Stimulated activated CD8-positive, alpha-beta memory T cell treated with anti-CD3 and anti-CD28 coated beads, Interleukin-4, amount 100 ng/mL, for 1 hour (primary cell): ENCODE measurements at places on chromosomes 3 and 15.

DNA sequence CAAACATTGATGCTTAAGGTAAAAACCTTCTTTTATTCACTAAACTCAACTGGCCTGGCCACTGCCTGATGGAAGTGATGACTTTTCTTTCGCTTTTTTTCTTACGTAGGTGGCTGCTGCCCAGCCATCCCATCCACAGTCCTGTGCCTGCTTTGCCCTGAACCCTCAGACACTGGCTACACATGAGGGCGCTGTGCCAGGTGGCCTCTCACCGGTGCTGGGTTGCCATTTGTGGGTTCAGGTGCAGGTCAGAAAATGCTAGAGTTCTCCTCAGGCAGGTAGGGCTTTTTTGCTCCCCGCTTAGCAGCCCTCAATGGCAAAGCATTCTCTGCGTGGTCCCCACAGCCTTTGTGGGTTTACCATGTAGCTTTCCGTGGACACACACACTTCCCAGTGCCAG is 88.3 kb upstream of the PRR23E start:
- DNase-seq: no peak

GRCh38 chr3:138451595-138452162 is 17.3 kb downstream of the ESYT3 start:
- no peak for DNase-seq

- DNase-seq: no peak
These were observed 81.5 kb downstream of the SLC25A26 start for GRCh38 chr3:66302288-66302687.

GRCh38 chr3:36763850-36764703 is at the start of gene DCLK3:
TSS of gene DCLK3 (minus strand) at chr3:36764553. CDS start at chr3:36764263, 290 bp downstream.
- no peak for DNase-seq

DNA sequence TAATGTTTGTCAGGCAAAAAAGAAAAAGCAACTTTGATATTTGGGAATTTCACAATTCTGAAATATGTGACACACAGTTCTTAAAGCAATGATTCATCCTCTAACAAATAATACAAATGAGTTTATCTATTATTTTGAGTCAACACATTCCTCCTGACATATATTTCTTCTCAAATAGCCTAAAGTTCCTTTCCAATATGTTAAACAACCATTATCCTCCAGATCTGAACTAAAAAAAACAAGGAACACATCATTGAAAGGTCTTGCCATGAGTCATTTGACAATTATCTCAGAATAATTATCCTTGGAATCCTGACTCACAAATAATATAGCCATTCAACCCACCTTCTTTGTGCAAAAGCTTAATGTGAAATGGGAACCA is 208.7 kb upstream of the CDIN1 start:
- DNase-seq: no peak

- no peak for DNase-seq
These were observed at the start of gene SLC12A8 for GRCh38 chr3:125212509-125213363. TSS of gene SLC12A8 (minus strand) at chr3:125212748. CDS start at chr3:125211349, 1,399 bp downstream.

DNA sequence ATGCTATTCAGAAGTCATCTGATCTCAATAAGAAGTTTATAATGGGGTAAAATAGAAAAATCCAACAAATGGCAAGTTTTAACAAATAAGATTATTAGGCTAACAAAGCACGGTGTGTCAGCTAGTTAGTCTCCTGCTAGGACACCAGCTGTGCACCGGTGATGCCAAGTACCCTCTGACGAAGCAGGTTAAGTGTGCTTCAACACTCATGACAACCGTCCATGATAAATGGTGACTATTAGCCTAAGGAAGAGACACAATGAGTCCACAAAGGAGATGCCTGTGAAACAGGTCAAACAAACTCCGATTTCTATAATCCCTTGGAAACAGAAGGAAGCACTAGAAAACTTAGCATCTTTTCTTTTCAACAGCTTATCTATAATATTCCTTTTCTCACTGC is 36.5 kb downstream of the ATP13A3 start:
- DNase-seq: no peak

DNA sequence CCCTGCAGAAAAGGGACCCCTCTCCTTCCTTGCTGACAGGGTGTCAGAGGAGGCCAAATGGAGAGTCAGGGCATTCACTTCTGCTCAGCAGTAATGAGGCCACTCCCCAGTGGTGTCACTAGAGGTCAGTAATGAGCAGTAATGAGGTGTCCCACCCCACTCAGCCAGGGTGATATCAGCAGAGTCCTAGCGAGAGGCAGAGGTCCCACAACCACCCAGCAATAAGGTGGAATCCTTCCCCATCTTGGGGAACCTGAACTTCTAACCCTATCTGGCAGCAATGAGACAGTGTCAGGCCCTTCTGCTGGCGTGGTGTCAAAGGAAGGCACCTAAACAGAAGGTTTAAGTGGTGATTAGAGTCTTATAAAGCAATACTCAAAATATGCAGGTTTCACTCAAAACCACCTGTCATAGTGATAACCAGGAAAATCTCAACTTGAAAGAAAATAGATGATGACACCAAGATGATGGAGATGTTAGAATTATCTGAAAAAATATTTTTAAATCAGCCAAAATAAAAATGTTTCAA is 12.9 kb downstream of the OCA2 start:
- no peak for DNase-seq

- DNase-seq: no peak
These were observed 59.5 kb downstream of the SNRK start for GRCh38 chr3:43345877-43346276.

DNA sequence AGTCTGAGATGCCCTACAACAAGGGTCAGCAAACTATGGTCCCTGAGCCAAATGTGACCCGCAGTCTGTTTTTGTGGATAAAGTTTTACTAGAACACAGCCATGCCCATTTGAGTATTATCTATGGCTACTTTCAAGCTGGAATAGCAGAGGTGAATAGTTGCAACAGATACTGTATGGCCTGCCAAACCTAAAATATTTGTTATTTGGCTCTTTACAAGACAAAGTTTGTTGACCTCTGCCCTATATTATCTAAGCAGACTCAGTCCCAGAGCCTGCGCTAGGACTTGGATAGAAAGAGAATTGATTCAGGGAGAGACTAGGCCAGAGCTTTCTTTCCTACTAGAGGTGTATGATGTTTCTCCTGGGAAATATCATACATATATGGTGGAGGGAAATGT is 81.7 kb upstream of the NMNAT3 start:
- DNase-seq: no peak

DNA sequence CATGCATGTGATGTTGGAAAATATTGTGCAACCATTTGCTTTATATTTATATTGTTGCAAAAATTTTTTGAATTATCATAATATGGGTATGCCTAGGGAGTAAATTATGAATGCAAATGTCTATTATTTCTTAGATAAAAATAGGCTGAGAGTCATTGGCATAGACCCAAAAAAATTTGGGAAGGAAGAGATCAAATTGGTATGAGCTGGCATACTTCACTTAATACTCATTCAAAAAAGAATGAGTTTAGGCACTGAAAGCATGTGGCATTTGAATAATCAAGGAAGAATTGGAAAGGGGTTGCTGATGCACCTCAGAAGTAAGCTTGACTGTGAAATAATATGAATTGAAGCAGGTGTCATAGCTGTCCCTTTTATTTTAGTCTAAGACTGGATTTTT is 764.0 kb upstream of the DPPA4 start:
- no peak for DNase-seq

GRCh38 chr15:31326156-31326874 is at the start of gene KLF13:
TSS of gene KLF13 (plus strand) at chr15:31326835. CDS start at chr15:31327213, 378 bp downstream.
- DNase-seq: peak; percentile 100

GRCh38 chr3:12303534-12303933 is 14.7 kb downstream of the PPARG start:
- no peak for DNase-seq

DNA sequence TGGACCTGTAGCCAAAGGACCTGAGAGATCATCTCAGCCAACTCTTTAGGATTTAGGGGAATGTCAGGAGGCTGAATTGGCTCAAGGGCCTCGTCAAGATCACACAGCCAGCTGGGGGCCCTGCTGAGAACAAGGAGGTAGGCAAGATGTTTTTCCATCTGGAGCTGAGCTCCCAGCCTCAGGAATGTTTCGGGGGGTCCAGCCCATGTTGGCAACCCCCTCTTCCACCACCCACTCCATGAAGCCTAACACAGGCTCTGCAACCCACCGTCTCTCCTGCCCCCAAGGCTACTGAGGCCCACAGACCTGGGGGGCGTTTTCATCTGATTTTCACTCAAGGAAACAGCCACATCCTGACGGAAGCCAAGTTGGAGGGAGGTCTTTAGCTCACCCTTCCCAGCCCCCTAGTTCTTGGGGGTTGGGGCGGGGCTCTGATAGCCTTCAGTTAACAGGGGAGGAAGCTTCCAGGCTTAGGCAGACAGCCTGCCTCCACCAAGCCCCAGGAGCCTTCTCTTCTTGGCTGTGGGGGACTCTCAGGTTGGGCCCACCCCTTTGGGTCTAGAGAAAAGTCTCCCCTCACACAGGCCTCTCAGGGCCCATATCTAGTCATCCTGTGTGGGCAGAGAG is 48.8 kb downstream of the EPHB3 start:
- DNase-seq: no peak

DNA sequence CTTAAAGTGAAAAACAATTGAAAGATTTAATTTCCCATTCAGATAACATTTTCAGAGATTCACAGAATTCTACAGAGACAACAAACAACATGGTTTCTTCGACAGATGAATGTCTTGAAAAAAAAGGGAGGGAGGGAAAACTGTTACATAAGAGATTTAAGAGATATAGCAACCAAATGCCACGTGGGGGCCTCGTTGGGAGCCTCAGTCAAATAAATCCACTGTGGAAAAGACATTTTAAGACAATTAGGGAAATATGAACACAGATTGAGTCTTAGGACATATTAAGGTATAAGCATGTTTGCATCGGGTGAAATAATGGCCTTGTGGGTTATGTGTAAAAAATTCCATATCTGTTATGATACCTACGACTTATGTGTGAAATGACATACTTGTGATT is 5.0 kb upstream of the PRRT3 start:
- DNase-seq: no peak

DNA sequence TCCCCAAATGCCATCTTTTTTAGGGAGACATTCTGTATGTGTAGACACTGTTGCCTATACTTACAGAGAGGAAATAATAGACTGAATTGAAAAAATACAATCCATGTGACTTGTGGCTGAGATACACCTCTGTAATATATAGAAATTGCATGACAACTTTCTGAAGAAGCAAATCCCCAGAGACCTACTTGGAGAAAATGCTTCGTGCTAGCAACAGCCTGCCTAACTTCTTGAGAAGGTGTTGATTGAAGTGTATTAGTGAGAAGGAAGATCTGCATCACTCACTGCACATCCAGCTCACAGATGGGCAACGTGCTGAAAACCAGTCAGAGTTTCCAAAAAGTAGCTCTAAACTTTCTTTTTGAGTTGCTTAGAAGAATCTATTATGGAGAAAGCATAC is 404.1 kb downstream of the EPHB1 start:
- no peak for DNase-seq

DNA sequence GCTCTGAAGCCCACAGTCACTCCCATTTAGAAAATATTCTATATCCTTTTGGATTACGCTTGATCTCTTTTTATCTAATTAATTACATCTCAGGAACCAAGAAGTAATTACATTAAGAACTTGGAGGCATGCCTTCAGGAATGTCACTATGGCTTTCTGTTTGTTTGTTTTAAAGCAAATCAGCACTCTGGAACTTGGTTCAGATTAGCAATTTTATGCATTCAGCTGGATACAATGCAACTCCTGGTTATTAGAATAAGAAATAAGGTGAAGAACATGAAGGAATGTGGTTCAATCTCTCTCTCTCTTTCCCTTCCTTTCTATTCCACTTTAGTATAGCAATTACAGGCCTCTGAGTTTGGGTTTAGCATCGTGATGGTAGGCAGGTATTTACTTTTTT is 235.8 kb downstream of the FHIT start:
- DNase-seq: no peak

- DNase-seq: no peak
These were observed 11.8 kb upstream of the HES1 start for GRCh38 chr3:194124193-194124592.

GRCh38 chr3:17154221-17154620 is 269.5 kb downstream of the PLCL2 start:
- DNase-seq: no peak

DNA sequence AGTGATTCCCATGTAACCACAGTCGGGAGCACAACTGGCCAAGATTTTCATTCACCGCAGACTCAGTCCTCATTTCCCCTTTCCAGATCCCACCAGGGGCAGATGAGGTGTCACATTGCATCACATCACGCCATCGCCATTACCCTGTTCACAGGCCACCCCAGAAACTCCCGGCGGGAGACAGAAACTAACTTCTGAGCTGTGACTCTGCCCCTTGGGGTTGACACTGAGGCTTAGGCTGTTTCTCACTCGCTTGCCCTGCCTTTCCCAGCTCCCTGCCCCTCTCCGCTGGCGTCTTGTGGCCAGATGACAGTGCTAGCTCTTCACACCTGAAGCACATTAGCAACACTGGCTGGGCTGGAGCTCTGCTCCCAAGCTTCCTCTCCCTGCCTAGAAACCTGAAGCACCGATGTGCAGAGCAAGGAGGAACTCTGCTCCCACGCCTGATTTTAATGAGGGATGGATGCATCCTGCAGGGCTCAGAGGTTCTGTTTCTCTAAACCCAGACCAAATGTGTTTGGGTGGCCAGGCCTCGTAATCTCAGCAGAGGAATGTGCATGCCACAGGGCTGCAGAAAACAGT is 88.8 kb upstream of the CTDSPL start:
- DNase-seq: no peak

GRCh38 chr3:51500632-51501131 is 867 bp upstream of the DCAF1 start:
- no peak for DNase-seq

GRCh38 chr3:166405465-166405864 is 568.2 kb upstream of the BCHE start:
- DNase-seq: no peak

GRCh38 chr15:99416191-99417188 is 149.3 kb upstream of the MEF2A start:
- no peak for DNase-seq

GRCh38 chr15:38029736-38030135 is 95.3 kb downstream of the TMCO5A start:
- no peak for DNase-seq

DNA sequence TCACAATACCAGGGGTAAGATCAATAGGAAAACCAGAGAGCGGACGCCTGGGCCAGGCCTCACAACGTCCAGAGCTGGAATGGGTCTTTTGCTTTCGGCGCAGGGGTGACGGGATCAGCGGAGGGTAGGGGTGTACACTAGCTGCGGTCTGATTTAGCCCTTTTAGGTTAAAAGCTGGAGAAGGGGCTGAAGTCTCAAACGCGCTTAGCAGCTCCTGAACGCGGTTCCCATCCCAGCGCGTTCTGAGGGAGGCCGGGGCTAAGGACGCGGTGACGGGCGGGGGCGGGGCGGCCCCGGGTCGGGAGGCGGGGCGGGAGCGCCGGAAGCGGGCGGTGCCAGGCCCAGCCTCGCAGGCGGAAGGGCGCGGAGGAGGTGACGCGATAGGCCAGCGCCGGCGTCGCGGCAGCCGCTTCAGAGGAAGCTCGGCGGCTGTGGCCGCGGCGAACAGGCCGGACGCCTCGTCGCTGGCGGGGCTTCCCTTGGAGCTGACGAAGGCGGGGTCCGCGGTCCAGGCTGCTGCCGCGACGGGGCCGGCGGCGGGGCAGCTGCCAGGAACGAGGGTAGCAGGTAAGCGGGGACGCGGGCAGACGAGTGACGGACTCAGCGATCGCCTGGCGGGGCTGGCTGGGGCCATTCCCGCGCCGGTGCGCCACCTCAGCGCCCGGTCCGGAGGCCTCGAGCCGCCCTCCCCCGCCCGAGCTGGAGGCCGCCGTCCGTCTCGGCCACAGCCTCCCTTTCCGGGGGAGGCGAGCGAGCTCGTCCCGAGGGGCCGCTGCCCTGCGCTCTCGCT is at the start of gene SENP5:
TSS of gene SENP5 (plus strand) at position 414 of the 790 bp plus-strand sequence. CDS start 17,262 bp downstream, outside the sequence.
- DNase-seq: peak; percentile 75
